ENCODE measurements at places on chromosomes 16 and 17.

DNA sequence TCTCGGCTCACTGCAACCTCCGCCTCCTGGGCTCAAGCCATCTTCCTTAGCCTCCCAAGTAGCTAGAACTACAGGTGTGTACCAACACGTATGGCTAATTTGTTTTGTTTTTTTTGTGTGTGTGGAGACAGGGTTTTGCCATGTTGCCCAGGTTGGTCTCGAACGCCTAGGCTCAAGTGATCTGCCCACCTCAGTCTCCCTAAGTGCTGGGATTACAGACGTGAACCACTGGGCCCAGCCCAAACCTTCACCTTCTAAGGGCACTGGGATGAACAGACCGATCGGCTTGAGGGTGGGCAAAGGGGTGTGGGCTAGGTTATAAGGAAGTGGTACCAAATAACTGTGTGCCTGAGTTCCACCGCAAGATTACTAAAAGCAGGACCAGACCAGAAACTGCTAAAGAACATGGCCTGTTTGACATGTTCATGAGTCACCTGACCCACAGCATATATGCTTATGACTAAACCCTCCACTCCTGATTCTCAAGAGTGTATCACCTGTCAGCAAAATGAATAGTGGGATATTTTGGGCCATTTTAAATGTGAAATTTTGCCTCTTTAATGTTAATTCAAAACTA lies 8.1 kb downstream of the TMEM97 start:
- DNase-seq = no peak

DNA sequence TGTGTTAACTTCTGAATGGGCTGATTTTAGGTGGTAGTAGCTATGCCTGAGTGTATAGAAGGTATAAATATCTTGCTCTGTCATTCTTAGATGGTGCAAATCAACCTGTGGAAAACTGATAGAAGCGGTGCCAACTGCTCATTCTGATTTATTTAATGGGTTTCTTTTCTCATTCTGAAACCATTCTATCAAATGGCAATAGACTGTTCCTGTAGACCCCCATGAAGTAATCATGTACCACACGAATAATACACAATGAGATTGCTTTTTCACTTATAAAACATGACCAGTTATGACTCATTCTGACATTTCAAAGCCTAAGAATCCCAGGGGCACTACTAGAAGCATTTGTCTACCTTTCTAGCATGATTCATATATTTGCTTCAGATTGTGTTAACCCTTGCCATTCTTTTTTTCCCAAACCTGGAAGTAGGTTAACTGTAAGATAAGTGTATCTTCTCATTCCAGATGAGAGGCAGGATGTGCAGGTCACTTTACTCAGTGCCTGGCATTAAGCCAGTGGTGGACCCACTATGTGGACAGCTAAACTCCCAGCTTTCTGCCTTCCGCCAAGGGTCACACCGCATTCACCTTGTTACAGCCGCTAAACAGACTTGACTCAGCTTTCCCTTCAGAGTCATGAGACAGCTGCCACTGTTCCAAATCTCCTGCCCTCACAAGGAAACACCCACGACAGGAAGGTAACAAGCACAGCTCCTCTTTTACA lies 16.4 kb upstream of the SLC16A11 start:
- DNase-seq = peak; percentile 96

GRCh38 chr17:66369830-66370229 lies 67.4 kb downstream of the PRKCA start:
- DNase-seq = no peak

- no peak for DNase-seq
Observed at GRCh38 chr17:35214192-35214591, 20.0 kb upstream of the SLC35G3 start.

GRCh38 chr16:88839026-88839529 lies 17.7 kb downstream of the GALNS start:
- DNase-seq = no peak

DNA sequence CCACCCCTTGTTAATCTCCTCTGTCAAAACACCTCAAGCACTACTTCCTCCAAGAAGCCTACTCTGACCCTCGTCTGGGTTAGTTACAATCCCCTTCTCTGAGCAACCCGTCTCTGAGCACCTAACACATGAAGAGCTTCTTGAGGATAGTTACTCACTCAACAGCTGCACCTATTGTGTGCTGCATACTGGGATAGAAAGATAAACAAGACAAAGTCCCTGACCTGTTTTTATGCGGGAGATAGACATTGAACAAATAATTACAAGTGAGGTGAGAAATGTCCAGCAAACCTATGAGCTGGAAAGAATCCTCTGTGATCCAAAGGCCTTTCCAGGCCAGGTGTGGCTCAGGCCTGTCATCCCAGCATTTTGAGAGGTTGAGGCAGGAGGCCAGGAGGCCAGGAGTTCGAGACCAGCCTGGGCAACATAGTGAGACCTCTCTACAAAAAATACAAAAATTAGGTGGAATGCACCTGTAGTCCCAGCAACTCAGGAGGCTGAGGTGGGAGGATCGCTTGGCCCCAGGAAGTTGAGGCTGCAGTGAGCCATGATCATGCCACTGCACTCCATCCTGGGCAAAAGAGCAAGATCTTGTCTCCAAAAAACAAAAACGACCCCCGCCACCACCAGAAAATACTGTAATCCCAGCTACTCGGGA lies 5.5 kb upstream of the ZNF771 start:
- no peak for DNase-seq

- DNase-seq = no peak
Observed at GRCh38 chr16:65574326-65574966, 452.6 kb upstream of the CDH11 start.

DNA sequence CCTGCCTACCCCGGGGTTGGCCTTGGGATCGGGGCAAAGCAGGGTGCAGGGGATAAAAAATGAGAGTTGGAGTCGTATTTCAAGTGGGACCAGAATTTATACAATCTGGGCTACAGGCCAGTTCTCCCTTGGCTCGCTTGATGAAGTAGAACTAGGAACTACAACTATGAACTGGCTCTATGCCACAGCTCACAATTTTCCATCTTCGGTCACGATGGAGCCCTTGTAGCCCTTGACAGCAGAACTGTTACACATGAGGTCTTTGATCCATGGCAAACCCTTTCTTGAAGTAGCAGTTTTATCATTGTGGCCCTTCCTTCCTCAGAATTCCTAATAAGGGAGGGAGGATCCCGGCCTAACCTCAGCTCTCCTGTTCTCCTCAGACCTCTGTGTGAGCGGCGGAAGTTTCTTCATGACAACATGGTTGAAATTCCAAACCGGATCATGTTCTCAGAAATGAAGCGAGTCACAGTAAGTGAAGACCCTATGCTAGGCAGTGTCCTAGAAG lies 17.1 kb downstream of the LIG3 start:
- DNase-seq = no peak

DNA sequence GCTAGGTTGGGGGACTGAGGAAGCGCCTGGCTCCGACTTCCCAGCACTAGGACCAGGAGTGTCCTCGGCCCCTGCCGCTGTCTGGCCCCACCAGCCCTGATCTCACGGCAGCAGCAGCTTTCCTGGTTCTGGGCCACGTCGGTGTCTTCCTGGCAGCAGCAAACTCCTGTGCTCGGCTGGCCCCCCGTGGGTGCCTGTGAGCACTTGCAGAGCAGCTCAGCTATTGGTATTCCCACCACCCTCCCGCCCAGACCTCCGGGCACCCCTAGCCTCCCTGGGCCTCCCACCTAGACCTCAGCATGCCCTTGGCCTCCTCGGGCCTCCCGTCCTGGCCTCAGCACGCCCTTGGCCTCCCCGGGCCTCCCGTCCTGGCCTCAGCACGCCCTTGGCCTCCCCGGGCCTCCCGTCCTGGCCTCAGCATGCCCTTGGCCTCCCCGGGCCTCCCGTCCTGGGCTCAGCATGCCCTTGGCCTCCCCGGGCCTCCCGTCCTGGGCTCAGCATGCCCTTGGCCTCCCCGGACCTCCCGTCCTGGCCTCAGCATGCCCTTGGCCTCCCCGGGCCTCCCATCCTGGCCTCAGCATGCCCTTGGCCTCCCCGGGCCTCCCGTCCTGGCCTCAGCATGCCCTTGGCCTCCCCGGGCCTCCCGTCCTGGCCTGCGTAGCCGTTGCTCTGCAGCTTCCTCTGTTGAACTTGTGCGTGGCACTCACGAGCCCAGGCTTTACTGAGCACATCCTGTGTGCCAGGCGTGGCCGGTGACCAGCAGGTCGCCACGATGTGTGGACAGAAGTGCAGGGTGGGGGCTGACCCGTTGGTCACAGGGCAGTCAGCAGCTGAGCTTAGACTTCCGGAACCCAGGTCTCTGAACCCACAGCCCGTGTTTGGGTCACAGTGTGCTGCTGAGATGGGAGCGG lies 51.8 kb upstream of the ACSF3 start:
- no peak for DNase-seq

DNA sequence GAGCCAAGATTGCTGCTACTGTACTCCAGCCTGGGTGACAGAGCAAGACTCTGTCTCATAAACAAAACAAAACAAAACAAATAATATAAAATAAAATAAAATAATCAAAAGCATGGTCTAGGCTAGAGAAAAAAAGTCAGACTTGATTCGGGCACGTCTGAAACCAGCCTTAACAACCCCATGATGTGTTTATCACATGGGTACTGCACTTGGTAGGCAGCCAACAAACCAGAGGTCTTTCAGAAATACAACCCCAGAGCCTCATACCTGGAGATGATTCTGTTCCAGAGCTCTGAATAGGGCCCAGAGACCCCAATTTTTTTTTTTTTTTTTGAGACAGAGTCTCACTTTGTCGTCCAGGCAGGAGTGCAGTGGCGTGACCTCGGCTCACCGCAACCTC lies 9.6 kb upstream of the HAPSTR1 start:
- DNase-seq = no peak

- DNase-seq = no peak
Observed at GRCh38 chr16:65235339-65236177, 113.7 kb upstream of the CDH11 start.

GRCh38 chr16:27238016-27238587 lies 30.5 kb downstream of the NSMCE1 start:
- DNase-seq = no peak

GRCh38 chr17:70613681-70614080 lies 444.3 kb downstream of the KCNJ2 start:
- DNase-seq = no peak

GRCh38 chr16:27665881-27666280 lies 115.9 kb downstream of the KATNIP start:
- DNase-seq = no peak

GRCh38 chr16:11379420-11379819 lies 34.2 kb downstream of the RMI2 start:
- peak; percentile 34 for DNase-seq

DNA sequence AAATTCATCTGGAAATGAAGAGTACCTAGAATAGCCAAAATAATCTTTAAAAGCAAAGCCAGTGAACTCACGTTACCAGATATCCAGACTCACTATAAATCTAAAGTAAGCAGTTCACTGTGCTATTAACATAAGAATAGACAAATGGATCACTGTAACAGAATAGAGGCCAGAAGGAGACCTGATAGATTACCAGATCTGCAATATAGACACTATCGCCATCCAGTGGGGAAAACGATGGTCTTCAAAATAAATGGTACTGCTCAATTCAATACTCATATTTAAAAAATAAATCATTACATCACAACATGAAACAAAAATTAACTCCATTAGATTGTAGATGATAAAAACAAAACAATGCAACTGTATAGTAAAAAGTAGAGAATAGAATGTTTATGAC lies 158.6 kb upstream of the CDH8 start:
- peak; percentile 3 for DNase-seq

DNA sequence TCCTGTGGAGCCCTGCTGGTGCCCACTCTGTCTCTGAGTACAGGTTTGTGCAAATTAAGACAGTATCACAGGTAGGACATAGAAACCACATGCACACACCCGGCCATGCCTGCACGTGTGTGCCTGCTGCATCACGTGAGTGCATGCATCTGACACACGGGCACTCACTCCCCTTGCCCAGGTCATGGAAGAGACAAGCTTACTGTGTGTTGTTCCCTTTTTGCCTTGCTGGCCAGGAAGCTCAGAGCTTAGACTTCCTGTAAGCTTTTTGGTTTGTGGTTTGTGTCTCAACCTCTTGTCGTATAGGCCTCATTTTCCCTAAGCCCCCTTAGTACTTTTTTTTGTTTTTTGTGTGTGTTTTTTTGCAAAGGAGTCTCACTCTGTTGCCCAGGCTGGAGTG lies 25.0 kb downstream of the ZNF469 start:
- no peak for DNase-seq

DNA sequence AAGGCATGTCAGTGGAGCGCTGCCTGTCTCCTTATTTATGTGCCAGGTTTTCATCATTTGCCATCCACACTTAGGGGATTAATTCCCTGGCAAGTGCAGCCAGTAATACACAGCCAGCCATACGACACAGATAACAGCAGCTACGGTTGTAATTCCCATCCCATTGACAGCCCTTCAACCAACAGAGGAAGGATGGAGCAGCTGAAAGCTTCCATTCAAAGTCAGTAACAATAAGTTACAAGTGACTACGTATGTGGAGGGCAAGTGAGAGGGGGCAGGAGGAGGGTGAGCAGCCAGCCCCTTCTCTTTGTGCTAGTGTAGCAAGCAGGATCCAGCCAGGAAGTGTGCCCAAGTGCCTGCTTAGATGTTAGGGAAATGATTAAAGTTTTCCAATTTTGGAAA lies 53.8 kb upstream of the LYRM9 start:
- peak; percentile 35 for DNase-seq

DNA sequence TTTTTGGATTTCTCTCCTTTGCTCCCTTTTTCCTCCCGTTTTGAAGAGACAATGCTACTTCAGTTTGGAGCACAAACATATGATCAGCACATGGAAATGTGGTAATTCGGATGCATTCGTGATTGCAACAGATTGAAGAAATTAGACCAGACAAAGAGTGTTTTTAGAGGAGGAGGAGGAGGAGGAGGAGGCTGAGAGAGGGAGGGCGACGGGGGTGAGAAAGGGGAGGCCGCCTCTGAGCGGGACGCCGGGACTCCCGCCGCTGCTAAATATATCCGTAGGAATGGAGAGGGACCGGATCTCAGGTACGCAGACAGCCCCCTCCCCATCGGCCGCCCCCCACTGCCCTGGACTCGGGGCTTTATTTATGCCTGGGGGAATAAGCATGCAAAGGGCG lies 179.3 kb downstream of the SEC14L1 start:
- DNase-seq = no peak

DNA sequence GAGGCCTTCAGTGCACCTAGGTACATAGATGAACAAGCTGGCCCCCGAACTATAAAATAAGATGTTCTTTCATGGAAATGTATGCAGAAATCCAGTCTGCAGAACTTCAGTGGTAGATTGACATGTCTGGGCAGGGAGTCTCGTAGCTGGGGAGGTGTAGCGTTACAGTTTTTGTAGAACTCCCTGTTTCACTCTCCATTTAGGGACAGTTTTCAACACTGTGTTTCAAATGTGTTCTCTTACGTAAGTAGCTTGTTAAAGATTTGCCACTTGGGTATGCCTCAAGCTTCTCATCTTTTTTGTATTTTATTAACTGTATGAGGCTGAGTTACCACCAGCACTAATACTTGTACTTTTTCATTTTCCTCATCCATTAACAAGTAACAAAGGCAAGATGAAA lies 46.6 kb downstream of the PLD6 start:
- no peak for DNase-seq
